ENCODE measurements at places on chromosomes 1 and 21. TPM values are rescaled to one million over a fixed set of nuclear protein-coding genes. Genes with fewer than 3 reads are reported as not detected.

Gene LRRC8C
- polyA plus RNA-seq, result 6.8 TPM

- DNase-seq, result no peak
Observed at GRCh38 chr1:223678841-223679240, 13.3 kb upstream of the CAPN8 start.

DNA sequence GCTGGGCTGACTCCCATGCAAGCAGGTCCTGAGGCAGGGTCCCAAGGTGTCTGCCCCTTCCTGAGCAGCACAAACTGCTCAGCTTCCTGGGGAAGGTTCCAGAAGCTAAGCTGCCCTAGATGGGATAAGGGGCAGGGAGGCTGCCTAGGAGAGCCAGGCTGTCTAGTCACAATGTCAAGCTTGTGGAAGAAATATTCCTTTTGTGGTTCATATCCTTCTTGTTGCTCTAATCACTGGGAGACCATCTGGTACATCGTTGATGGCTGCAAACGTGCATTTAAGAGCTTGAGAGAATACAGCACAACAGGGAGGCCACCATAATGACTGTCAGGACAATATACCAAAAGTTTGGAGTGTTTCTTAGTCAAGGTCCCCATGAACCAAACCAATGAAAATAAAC, 67.4 kb downstream of the SLC16A1 start:
- no peak for DNase-seq

- no peak for DNase-seq
Observed at GRCh38 chr1:237287876-237288521, 246.0 kb downstream of the RYR2 start.

GRCh38 chr1:213985209-213986019, 2.4 kb upstream of the PROX1 start:
- no peak for DNase-seq

DNA sequence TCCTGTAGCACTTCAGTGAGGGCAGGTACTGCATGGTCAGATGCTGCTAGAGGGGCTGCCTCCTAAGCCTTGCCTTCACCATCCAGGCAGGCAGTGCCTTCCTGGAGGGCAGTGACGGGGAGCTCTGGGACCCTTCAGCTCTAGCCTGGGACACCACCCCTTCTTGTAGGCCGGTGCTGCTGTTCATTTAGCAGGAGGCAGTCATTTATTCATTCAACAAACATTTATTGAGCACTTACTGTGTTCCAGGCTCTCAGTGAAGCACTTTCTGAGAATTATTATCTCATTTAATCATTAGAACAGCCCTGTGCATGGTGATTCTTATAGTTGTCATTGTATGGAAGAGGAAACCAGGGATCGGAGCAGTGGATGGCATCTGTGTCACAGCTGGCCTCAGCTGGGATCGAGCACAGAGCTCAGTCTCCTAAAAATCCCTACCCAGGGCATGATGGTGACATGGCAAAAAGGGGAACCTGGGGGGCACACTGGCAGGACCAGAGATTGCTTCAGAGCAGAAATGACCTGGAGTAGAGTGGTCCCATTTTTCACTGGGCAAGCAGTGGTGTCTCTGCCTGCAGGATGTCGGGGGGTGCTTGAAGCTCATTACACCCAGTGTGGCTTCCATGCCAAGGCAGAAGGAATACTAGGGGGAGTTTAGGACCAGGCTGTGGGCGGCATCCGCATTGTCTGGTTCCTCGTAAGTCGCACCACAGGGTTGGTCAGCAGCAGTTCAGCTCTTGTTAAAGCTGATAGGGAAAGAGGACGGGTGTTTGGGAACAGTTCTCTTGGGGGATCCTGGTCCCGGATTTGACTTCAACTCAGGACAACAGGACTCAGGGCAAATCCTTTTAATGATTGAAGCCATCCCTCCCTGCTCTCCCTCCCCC, 28.8 kb downstream of the ARHGEF10L start:
- no peak for DNase-seq
